ENCODE measurements at places on chromosomes 6 and 20.

- no peak for DNase-seq
These were observed 19.0 kb upstream of the ADGRF4 start for GRCh38 chr6:47679322-47679906.

DNA sequence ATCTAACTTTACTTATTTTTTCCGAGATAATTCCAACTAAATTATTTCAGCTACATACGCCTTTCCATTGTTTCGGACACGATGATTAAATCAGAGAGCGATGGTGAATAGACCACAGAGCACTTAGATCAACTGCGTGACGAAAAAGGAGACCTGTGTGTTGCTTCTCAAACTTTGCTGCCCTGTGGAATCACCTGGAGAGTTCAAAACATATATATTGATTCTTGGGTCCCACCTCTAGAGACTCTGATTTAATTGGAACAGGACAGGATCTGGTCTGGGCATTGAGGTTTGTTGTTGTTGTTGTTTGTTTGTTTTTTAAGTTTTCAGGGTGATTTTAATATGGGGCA lies 401 bp upstream of the TNFRSF21 start:
- no peak for DNase-seq

- DNase-seq = no peak
These were observed 3.9 kb upstream of the INSM1 start for GRCh38 chr20:20363799-20364592.

GRCh38 chr6:95143408-95144180 lies 433.7 kb upstream of the MANEA start:
- DNase-seq = no peak

GRCh38 chr6:151807513-151808370 lies at the start of gene ESR1:
TSS of gene ESR1 (plus strand) at chr6:151807682. CDS start at chr6:151807913, 231 bp downstream.
- no peak for DNase-seq

GRCh38 chr20:59837623-59838394 lies 95.6 kb downstream of the SYCP2 start:
- DNase-seq = no peak

DNA sequence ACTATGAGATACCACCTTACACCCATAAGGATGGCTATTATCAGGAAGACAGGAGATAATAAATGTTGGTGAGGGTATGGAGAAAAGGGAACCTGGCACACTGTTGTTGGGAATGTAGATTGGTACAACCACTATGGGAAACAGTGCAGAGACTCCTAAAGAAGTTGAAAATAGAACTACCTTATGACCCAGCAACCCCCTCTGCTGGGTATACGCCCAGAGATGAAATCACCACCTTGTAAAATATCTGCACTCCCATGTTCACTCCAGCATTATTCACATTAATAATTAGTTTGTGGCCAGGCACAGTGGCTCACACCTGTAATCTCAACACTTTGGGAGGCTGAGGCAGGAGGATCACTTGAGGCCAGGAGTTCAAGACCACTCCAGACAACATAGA lies 26.8 kb downstream of the ZBTB9 start:
- DNase-seq = no peak

DNA sequence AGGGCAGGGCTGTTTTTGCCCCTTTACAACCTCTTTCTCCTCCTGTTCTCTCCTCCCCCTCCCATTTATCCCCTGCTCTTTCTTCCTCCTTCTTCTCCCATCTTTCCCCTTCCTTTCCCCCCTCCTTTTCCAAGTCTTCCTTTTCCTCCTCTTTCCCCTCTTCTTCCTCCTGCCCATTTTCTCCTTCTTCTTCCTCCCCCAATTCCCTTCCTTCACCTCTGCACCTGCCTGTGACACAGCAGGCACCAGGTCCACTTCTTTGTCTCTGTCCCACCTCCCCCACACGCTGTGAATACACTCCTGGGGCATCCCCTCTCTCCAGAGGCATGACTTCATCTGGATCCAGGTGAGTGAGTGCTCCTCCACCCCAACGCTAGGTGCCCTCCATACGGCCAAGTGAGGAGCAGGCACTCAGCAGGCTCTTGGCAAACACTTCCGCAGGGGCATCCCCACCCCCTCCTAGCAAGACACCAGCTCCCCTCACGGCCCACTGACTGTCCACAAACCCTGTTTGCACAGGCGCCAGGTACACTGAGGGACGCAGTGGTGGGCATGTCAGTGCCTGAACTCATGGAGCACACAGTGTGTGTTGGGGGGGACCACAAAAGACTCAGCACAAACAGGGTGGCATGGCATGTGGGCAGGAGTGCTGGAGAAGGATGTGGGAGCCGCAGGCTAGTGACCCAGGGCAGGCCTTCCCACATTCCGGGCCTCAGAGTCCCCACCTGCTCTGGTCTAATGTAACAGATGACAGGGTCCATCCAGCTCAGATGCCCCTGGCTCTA lies 10.7 kb upstream of the TLDC2 start:
- DNase-seq = no peak

DNA sequence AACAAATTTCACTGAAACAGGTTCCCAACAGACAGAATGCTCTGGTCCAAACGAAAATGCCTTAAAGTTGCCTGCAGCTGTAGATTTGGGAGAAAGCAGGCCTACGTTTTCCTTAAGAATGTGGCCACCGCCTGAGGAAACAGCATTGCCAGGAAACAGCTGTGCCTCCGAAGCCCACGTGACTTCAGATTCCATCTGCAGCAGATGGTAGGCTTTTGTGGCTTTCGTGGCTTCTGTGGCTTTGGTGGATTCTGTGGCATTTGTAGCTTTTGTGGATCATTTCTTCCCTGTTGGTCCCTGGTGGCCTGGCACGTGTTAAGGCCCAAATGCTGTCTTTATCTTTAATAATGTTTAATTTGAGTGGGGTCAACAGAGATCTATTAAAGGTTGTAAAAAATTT lies 222.9 kb downstream of the TTLL2 start:
- DNase-seq = no peak

DNA sequence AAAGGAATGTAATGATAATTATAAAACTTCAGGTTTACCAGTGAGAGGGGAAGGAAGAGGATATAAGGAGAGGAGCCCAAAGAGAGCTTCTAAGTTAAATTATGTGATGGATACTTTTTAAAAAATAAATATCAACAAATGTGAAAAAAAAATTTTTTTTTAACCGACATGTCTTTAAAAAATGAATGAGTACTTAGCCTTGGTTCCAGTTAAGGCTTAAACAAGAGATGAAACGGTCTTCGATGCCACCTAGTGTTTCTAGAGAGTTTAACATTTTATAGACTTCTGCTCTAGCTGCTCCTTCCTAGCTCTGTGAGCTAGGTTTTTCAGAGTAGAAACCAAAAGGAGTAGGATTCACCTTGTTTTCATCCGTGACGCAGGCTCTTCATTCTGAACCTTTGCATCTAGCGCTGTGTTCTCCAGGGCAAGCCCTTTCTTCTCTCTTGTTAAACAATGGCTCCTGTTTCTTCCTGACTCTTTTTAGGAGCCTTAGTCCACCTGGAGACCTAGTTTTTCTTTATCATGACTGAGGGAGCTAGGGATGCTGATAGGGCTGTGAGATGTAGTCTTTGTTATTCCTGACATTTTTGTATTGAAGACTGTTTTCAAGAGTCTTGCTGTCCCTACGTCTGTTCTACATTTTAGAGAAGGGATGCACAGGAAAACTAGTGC lies 42.4 kb upstream of the GNRH2 start:
- no peak for DNase-seq

GRCh38 chr6:56766806-56767178 lies 124.1 kb upstream of the DST start:
- no peak for DNase-seq

DNA sequence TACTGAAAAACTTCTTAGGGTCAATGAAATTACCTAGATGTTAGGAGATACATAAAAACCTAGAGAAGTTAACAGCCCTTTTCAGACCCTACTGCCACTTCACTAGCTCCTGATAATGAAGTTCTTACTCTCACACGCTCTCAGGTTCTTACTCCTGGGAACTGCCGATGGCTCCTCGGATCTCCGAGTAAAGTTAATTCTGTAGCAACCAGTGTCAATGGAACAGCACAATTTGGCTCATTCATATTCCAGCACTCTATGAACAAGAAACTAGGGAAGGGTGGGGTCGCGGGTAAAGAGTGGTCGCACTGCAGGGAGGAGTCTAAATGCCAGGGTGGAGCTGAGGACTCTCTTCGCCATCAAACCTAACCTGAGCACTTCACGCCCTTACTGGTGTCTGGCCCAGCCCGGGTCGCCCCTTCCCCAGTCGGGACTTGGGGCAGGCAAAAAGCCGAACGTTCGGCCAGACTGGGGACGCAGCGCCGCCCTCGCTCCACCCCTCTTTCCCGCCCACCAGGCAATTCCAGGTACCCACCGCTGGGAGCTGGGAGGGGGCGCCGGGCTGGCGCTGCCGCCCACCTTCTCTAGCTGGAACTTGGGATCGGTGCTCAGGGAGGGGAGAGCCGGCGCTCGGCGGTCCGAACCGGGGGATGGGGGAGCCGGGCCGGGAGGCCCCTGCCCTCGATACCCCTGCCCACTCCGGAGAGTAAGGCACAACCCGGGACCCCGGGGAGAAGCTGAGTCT lies 744 bp downstream of the RAB23 start:
- peak; percentile 40 for DNase-seq

DNA sequence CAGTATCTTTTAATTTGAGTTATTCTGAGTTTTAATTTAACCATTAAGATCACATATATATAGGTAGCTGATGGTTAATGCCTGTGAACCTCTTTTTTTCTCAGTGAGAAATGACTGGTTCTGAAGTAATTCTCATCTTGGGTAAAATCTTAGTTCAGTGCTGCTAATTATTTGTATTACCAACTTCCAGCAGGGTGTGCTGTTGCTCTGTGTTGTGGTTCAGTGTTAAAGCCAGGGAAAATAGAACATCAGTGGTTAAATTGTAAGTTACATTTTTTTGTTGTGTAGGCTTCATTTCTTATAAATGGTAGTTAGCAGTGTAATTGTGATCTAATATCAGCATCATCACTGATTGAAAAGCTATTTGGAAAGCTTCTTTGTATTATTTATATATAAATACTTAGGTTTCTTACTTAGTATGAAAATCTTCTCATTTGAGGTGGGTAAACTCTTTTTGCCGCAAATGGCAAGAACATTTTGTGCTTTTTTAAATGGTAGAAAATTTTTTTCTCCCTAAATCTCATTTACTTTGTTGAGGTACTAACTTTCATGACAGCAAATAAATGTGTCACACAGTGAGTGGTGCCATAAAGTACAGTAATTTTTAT lies 43.7 kb downstream of the CDC5L start:
- DNase-seq = peak; percentile 21

DNA sequence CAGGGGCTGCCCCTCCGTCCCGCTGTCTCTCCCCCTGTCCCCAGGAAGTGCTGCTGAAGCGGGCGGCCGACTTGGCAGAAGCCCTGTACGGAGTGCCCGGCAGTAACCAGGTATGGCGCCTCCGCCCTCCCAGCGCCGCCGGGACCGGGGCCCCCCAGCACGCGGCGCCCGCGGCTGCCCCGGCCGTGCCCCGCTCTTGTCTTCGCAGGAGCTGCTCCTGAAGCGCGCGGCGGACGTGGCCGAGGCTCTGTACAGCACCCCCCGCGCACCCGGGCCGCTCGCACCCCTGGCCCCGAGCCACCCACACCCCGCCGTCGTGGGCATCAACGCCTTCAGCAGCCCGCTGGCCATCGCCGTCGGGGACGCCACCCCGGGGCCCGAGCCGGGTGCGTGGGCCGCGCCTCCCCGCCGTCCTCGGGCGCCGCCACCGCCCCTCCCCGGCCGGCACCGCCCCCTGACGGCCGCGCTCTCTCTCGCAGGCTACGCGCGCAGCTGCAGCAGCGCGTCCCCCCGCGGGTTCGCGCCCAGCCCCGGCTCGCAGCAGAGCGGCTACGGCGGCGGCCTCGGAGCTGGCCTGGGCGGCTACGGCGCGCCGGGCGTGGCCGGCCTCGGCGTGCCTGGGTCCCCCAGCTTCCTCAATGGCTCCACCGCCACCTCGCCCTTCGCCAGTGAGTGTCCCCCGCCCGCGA lies 48.4 kb downstream of the CPXM1 start:
- no peak for DNase-seq

- DNase-seq = no peak
These were observed 1418.5 kb downstream of the KHDRBS2 start for GRCh38 chr6:60867548-60867947.

DNA sequence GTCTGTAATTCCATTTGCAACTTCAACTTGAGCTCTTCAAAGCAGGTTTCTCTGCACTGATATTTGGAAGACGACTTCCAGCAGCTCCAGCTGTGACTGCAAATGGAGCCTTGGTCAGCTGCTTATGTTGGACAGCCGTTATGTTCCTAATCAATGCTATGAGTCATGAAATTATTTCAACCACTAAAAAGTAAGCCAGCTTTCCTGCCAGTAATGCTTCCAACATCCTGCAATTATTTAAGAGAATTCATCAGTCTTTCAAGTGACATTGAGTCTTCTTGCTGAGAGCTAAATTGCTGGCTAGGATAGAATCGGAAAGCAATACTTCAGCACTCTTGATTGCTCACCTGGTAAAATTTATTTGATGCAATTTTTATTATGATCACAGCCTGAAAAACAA lies 375.7 kb downstream of the MMUT start:
- no peak for DNase-seq

DNA sequence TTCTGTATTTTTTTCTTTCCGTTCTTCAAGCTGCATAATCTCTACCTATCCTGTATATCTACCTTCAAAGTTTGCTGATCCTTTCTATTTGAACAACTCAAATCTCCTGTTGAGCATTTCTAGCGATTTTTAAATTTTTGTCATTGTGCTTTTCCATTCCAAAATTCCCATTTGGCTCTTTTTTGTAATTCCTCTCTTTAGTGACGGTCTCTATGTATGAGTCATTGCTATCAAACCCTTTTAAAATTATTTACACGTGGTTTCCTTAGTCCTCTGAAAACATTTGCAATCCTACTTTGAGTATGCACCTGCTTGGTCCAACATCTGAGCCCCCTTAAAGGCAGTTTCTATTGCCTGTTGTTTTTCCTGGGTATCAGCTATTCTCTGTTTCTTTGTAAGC lies 100.5 kb upstream of the FOXC1 start:
- no peak for DNase-seq

GRCh38 chr6:104505838-104506237 lies 353.9 kb downstream of the HACE1 start:
- DNase-seq = no peak

GRCh38 chr6:77143659-77144447 lies 319.4 kb downstream of the HTR1B start:
- no peak for DNase-seq

DNA sequence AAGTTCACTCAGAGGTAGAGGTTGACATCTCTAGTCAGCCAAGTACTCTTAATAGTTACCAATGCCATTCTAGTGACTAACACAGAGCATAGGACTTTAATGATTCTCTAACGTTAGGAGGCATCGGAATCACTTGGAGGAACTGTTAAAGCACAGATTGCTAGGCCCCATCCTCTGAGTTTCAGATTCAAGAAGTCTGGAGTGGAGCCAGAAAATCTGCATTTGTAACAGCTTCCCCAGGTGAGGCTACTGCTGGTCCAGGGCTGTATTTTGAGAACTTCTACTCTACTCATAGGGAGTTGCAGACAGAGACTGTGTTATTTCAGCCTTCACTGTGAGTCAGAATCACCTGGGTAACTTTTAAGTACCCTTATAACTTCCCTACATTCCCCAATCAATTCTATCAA lies 5.7 kb downstream of the LMBRD1 start:
- DNase-seq = no peak

Data from hippocampal formation (tissue), 2 donors.